ENCODE measurements at places on chromosomes 11 and 22. TPM values are rescaled to one million over a fixed set of nuclear protein-coding genes. Genes with fewer than 3 reads are reported as not detected.

The OR10A2 gene
- not detected for total RNA-seq

GRCh38 chr11:26558190-26558589 lies 13.9 kb downstream of the MUC15 start:
- no peak for DNase-seq

DNA sequence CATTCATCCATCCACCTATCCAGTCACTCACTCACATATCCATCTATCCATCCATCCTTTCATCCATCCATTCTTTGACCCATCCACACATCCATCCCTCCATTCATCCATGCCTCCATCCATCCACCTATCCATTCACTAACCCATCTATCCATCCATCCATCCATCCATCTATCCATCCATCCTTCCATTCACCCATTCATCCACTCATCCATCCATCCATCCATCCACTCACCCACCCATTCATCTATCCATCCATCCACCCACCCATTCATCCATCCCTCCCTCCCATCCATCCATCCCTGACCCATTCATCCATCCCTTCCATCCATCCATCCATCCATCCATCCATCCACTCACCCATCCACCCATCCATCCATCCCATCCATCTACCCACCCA lies 4.9 kb upstream of the MUC2 start:
- DNase-seq: no peak

GRCh38 chr11:41816396-41816795 lies 356.9 kb upstream of the LRRC4C start:
- no peak for DNase-seq

- DNase-seq: no peak
Measured at GRCh38 chr11:16606784-16607674, 131.4 kb upstream of the C11orf58 start.

- DNase-seq: no peak
Measured at GRCh38 chr11:88295028-88295427, 42.5 kb downstream of the CTSC start.

Data from T-cell (primary cell).